ENCODE measurements at places on chromosomes 6 and 20.
A peak's percentile ranks its signal among the peaks of the same experiment; 100 is the strongest.

GRCh38 chr6:79040083-79040482 lies 38.0 kb downstream of the PHIP start:
- no peak for DNase-seq

DNA sequence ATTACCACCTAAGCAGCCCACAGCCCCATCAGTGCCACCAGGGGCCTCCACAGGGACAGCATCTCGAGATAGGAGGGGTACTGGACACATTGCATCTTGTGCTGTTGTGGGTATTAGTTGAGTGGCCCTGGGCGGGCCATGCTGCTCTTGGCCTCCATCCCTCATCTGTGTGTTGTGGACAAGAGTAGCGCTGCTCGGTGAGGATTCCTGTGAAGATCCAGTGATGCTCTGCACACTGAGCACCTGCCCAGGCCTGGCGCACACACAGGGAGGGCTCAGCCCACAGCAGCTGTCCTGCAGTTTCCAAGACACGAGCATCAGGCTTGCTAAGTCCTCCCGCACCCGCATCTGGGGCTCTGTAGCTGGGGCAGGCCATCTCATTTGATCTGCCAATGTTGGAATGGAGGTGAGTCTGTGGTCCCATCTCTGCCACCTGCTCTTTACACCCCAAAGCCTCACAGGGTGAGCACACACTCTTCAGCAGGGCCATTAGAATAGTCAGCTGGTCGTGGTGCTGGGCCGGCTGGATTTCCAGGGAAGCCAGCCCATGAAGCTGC lies 32.0 kb downstream of the SPATA2 start:
- no peak for DNase-seq

GRCh38 chr6:110404607-110405006 lies 10.8 kb downstream of the DDO start:
- no peak for DNase-seq

DNA sequence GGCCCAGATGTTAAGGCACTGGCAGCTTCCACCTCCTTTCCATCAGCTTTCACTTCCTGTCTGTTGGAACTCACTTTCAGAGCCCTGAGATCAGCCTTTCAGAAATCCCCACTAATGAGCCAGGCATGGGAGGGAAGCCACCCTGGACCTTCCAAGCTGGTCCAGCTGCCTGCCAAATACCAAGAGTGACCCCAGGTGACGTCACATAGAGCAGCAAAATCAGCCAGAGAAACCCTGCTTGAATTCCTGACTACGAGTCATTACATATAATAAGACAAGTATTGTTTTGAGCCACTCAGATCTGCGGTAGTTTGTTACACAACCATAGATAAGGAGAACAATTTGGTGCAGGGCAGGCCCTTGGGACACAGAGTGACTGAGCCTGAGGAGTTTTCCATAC lies 556.0 kb upstream of the JAG1 start:
- DNase-seq, result peak; percentile 6

GRCh38 chr6:75098709-75099108 lies 107.1 kb downstream of the COL12A1 start:
- no peak for DNase-seq

DNA sequence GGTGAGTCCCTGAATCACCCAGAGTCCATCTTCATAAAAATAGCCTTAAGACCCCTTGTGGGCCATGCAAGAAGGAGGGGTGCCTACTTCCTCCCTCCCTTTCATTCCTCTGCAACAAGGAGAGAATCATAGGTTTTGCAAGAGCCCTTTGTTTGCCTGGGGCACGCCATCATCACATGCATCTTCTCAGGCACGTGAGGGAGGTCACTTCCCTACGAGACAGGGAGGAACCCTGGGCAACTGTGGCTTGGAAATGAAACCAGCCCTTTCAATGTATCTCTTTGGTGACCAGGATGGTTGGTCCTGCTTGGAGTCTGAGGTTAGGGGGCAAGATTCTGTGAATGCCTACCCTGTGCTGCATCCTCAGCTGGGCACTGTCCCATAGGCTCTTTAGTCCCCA lies 194.8 kb downstream of the MAFB start:
- no peak for DNase-seq
